ENCODE measurements at places on chromosomes 2 and 18. TPM values are rescaled to one million over a fixed set of nuclear protein-coding genes. Genes with fewer than 3 reads are reported as not detected.

GRCh38 chr18:77268456-77268855, 18.8 kb downstream of the GALR1 start:
- DNase-seq: no peak

- no peak for DNase-seq
Measured at GRCh38 chr2:233528182-233528581, 38.4 kb downstream of the USP40 start.

- no peak for DNase-seq
Measured at GRCh38 chr2:68971591-68972231, 2.7 kb upstream of the GKN1 start.

DNA sequence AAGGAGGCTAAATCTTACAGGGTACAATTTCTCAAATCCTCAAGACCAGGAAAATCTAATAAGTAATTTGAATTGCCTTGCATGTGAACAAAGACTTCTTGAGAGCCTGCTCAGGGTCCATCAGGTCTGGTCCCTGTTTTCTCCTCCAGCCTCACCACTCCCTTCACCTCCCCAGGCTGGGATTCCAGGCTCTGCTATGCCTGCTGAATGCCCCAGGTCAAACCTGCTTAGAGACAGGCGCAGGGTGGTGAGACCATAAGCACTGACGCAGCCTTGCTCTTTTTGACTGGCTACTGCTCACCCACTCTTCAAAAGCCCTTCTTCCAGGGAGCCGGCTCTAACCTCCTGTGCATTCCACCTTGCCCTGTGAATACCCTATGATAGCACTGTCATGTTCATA, 356.4 kb upstream of the ACVR2A start:
- DNase-seq: no peak

GRCh38 chr2:28300485-28301341, 91.9 kb upstream of the FOSL2 start:
- DNase-seq: no peak

GRCh38 chr2:128317181-128317898, 1.3 kb downstream of the HS6ST1 start:
- peak; percentile 37 for DNase-seq

GRCh38 chr2:216838151-216838550, 21.7 kb downstream of the TNP1 start:
- peak; percentile 25 for DNase-seq

DNA sequence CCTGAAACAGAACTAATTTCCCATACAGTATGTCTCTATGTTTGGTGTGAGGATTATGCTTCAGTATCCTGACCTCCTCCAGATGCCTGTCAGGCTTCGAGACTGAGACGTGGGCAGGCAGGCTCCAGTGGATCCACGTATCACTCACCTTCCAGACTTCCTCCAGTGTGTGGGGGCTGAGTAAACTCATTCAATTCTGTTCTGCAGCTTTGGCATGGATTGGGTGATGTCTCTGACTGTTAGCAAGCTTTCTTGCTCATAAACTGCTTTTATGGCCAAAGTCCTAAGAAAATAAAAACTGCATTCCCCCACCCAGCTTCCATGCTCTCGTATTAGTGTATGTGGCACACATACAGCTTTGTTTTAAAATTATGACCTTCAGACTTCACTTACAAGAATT, 53.6 kb downstream of the CCDC93 start:
- no peak for DNase-seq

- DNase-seq: no peak
Measured at GRCh38 chr2:236265675-236266074, 1.5 kb upstream of the ASB18 start.

DNA sequence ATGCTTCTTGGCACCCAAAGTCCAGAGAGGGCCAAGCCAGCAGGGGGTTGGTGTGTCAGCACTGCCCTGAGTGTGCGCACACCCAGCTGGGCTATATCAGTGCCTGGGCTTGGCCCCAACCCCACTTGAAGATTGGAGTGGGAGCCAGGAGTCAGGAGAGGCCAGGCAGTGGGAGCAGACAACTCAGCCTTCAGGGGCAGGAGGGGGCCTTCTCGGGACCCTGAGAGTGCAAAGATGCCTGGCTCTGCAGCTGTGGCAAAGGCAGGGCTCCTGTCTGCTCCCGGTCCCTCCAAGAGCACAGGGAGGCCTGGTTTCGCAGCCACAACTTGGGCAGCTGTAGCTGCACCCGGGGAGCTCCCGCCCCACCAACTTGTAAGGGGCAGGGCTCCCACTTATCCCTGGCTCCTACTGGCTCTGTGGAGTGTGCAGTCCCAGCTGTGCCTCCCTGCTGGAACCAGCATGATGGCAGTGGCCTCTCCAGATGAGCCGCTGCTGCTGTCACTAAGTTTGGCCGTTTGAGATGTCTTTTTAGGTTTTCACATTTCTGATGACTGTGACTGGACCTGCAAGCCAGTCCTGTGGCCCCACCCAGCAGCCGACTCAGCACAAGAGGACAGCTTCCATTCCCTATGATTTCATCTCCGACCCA, 148.8 kb upstream of the HS6ST1 start:
- no peak for DNase-seq

- no peak for DNase-seq
Measured at GRCh38 chr18:48766026-48766425, 184.7 kb downstream of the SMAD7 start.

HOXD13 gene
- total RNA-seq: not detected

TUBA3E gene
- 6.7 TPM for total RNA-seq

AOX1 gene
- 16.6 TPM for total RNA-seq

VIL1 gene
- not detected for total RNA-seq

TMEM178A gene
- total RNA-seq: 2.0 TPM

SLC23A3 gene
- 0.47 TPM for total RNA-seq

PAX8 gene
- total RNA-seq: 0.13 TPM

EMILIN1 gene
- 46.6 TPM for total RNA-seq

CCDC68 gene
- 4.9 TPM for total RNA-seq

All from left cardiac atrium (tissue), 4 donors.